Pericardium fibroblast (primary cell): ENCODE measurements at places on chromosomes 13 and 19. TPM values are rescaled to one million over a fixed set of nuclear protein-coding genes. Genes with fewer than 3 reads are reported as not detected.

ERICH6B gene
- not detected in 2 replicates for total RNA-seq

GPR18 gene
- total RNA-seq = not detected in 2 replicates

TBCB gene
- 159 and 271 TPM in 2 replicates for total RNA-seq

ZNF878 gene
- not detected in 2 replicates for total RNA-seq

FAM83E gene
- total RNA-seq = not detected in 2 replicates

TTC9B gene
- total RNA-seq = not detected in 2 replicates

LILRB3 gene
- total RNA-seq = not detected in 2 replicates

ZNF850 gene
- 0.85 and 3.4 TPM in 2 replicates for total RNA-seq

PLA2G4C gene
- 0.51 and 1.3 TPM in 2 replicates for total RNA-seq

SYNE4 gene
- 0.35 TPM in 1 of 2 replicates, not detected in the other for total RNA-seq
